ENCODE measurements at places on chromosomes 4 and X.

DNA sequence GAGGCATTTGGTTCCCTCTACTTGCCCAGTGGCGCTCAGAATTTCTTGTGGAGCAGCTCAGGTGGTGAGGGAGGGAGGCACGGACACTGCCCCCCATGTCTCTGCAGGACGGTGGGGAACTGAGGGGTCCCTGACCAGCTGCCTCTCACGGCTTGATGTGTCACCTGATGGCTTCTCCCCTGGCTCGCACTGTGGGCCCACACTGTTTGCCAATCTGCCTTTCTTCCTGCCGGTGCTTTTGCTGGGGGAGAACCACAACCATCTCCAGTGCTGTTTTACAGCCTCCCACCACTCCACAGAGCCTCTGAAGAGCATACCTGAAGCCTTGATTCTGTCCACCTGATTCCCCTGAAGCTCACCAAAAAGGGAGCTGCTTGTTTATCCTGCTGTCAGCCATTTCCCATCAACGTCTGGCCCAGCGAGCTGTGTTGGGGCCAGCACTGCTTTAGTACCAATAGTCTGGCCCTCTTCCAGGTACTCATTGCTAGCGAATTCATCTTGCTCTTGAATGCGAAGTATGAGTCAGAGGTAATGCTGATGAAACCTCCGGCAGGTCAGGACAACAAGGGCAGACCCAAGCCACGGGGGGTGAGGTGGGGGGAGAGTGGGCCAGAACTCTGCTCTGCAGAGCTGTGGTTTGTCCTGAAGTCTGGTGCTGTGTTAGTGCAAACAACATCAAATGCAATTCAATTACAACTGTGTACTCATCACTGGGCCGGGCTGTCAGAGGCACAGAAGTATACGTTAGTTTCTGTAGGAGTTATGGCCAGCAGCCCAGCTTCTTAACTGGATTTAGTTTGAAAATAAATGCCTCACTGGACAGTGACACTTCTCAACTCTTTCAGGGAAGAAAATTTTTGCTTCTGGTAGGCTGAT, 208.3 kb upstream of the JADE1 start:
- H3K4me1 ChIP-seq: no peaks in the 10 kb centered on the region
- H3K27ac ChIP-seq: no peak overlapping the region
- no peak overlapping the region for H3K4me3 ChIP-seq
- no peaks in the 10 kb centered on the region for H3K36me3 ChIP-seq

GRCh38 chrX:40947276-40947675, 138.0 kb upstream of the USP9X start:
- H3K4me1 ChIP-seq: peaks cover 9% of the 10 kb centered on the region
- H3K36me3 ChIP-seq: peaks cover 7% of the 10 kb centered on the region
- H3K27me3 ChIP-seq: peaks cover 45% of the 10 kb centered on the region

DNA sequence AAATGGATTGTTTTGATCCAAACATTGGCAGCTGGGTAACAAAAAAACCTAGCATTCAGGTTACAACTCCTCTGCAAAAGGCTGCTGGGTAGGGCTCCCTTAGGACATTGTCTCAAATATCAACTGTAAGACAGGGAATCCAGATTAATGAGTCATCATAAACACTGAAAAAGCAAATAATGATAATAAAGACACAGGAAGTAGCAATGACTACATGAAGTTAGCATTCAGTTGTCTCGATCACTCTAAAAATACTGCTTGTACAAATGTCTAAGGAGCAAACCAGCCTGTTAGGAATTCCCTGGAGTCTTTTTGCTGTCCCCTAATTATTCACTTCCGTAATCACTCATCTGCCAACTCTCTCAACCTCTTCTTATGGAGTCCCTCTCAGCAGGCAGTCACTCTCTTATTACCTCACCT, 259.2 kb downstream of the GPC3 start:
- no peak for DNase-seq
- peaks cover 17% of the 10 kb centered on the region for H3K4me1 ChIP-seq
- peaks cover 55% of the 10 kb centered on the region for H3K27me3 ChIP-seq
- H3K36me3 ChIP-seq: no peaks in the 10 kb centered on the region
- H3K27ac ChIP-seq: no peak overlapping the region

- no peak overlapping the region for H3K4me3 ChIP-seq
- peaks cover 51% of the 10 kb centered on the region for H3K4me1 ChIP-seq
- peaks cover 13% of the 10 kb centered on the region for H3K36me3 ChIP-seq
- H3K27me3 ChIP-seq: no peaks in the 10 kb centered on the region
- H3K27ac ChIP-seq: peak overlapping the region; percentile 19
- DNase-seq: no peak
Measured at GRCh38 chrX:56572975-56573374, 9.5 kb downstream of the UBQLN2 start.

DNA sequence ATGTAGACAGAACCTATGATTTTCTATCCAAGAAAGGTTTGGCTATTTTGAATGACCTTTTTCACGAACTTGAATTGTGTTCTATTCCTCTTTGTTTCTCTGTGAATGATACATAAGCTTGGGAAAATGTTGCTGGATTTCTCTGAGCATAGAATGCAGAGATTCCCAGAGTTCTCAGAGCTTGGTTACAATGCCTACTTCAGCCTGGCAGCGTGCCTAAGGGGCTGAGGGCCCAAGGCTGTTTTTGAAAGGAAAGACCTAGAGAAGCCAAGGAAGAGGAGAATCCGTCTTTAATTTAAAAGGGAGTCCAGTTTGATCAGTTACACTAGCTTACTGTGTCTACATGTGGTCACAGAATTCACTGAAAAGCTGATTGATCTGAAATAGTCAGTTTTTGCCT, 55.3 kb upstream of the CXorf51B start:
- DNase-seq: no peak
- no peaks in the 10 kb centered on the region for H3K4me1 ChIP-seq
- no peak overlapping the region for H3K4me3 ChIP-seq

DNA sequence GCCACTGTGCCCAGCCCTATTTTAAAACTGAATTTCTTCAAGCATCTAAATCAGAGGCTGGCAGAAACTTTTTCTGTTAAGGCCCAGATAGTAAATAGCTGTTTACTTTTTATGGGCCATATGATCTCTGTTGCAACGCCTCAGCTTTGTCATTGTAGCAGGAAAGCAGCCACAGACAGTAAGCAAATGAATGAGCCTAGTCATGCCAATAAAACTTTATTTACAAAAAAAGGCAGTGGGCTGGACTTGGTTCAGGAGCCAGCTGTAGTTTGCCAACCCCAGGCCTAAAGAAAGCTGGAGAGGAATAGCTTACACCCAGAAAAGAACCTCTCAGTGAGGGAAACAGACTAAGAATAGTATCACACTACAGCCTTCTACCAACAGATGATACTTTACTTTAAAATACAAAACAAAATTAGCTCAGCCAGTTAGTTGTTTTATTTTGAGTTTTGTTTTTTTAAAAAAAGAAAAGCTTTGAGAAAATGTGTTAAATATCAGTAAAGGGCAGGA, 25.5 kb downstream of the CHST7 start:
- H3K27me3 ChIP-seq: peaks cover 25% of the 10 kb centered on the region
- H3K4me3 ChIP-seq: no peak overlapping the region
- H3K4me1 ChIP-seq: peaks cover 8% of the 10 kb centered on the region
- no peak for DNase-seq

GRCh38 chrX:68853665-68854251, 24.9 kb downstream of the EFNB1 start:
- no peak overlapping the region for H3K27ac ChIP-seq
- no peaks in the 10 kb centered on the region for H3K4me1 ChIP-seq
- peaks cover 3% of the 10 kb centered on the region for H3K36me3 ChIP-seq
- H3K27me3 ChIP-seq: peaks cover 10% of the 10 kb centered on the region
- no peak overlapping the region for H3K4me3 ChIP-seq

DNA sequence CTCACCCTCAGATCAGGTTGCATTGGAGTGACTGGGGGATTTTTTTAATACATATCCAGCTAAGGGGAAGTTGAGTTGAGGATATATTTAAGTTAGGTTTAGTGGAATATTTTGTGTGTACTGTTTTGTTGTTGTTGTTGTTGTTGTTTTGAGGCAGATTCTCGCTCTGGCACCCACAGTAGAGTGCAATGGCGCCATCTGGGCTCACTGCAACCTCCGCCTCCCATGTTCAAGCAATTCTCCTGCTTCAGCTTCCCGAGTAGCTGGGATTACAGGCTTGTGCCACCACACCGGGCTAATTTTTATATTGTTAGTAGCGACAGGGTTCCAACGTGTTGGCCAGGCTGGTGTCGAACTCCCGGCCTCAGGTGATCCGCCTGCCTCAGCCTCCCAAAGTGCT, 38.6 kb upstream of the ATP6AP2 start:
- no peak overlapping the region for H3K4me3 ChIP-seq
- no peak overlapping the region for H3K27ac ChIP-seq
- peaks cover 2% of the 10 kb centered on the region for H3K36me3 ChIP-seq

- no peaks in the 10 kb centered on the region for H3K36me3 ChIP-seq
- no peaks in the 10 kb centered on the region for H3K4me1 ChIP-seq
- H3K27me3 ChIP-seq: no peaks in the 10 kb centered on the region
- H3K4me3 ChIP-seq: no peak overlapping the region
- DNase-seq: no peak
Measured at GRCh38 chr4:31146366-31146765, 426.2 kb downstream of the PCDH7 start.

- no peaks in the 10 kb centered on the region for H3K4me1 ChIP-seq
- no peak for DNase-seq
- H3K27me3 ChIP-seq: no peaks in the 10 kb centered on the region
- no peak overlapping the region for H3K4me3 ChIP-seq
- no peak overlapping the region for H3K27ac ChIP-seq
Measured at GRCh38 chr4:125266901-125267604, 47.7 kb upstream of the FAT4 start.

DNA sequence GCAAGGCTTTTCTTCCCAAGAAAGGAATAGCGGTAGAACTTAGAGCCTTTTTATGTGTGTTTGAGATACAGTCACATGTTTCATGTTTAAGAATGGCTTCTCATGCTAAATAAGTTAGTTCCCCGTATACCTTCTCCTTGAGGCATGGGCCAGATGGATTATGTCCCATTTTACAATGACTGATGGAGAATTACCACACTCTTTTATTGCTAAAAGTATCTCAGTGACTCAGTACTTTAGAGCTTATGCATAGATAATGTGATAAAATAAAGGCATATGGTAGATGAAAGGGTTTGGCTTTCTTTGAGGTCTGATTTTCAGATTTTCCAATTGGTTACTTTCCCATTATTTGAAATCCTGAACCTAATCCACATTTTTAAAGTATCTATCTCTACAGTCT, 121.8 kb upstream of the BMPR1B start:
- DNase-seq: no peak
- H3K36me3 ChIP-seq: no peaks in the 10 kb centered on the region
- H3K4me3 ChIP-seq: no peak overlapping the region
- no peak overlapping the region for H3K27ac ChIP-seq

DNA sequence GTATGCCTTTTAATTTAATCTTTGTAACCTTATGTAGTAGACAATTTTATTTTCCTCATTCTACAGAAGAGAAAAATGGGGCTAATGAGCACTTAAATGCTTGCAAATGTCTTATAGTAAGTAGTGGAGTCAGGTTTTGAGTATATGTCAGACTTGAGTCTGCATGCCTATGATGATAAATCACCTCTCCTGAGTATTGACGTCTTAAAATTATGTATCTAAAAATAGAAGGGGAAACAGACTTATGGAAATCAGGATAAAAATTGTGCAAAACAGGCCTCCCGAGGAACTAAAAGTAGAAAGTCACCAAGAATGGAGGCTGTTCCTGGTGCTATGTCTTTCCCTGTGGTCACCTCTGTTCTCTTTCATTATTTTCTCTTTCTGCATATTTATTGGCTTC, 92.7 kb downstream of the STIM2 start:
- H3K36me3 ChIP-seq: peaks cover 13% of the 10 kb centered on the region
- H3K27ac ChIP-seq: no peak overlapping the region
- no peak overlapping the region for H3K4me3 ChIP-seq
- no peak for DNase-seq
- no peaks in the 10 kb centered on the region for H3K27me3 ChIP-seq

DNA sequence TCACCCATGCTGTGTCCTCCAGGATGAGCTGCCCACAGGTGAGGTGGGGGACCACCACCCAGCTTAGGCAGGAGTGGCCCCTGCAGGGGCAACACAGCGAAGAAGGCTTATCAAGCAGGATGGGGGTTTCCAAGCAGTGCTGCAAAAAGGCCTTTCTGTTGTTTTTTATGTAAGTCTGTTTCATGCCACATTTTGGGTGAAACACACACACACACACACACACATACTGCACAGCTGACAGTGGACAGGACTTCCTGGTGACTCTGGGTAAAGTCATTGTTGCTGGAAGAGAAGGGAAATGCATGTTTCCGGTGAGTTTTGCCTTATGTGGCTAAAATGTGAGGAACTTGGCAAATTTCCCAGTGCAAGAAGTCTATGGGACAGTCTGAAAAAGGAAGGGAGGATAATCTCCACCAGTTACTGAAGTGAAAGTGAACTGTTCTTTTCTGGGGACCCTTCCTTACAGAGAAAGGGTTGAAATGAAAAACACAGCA, 119.2 kb downstream of the IRF2 start:
- peaks cover 22% of the 10 kb centered on the region for H3K4me1 ChIP-seq
- peaks cover 6% of the 10 kb centered on the region for H3K27me3 ChIP-seq
- no peak overlapping the region for H3K27ac ChIP-seq
- no peaks in the 10 kb centered on the region for H3K36me3 ChIP-seq
- H3K4me3 ChIP-seq: no peak overlapping the region

Measured in activated T-cell treated with anti-CD3 and anti-CD28 coated beads, Interleukin-2, amount 50 U/mL, for 72 hours (primary cell).